Cardiac muscle cell (in vitro differentiated cells and primary cell): ENCODE measurements at places on chromosomes 11 and 22. TPM values are rescaled to one million over a fixed set of nuclear protein-coding genes. Genes with fewer than 3 reads are reported as not detected.

Gene KBTBD3
- polyA plus RNA-seq, result 16.8 and 21.8 TPM in 2 replicates

Gene FAM180B
- 0.12 TPM in 1 of 2 replicates, not detected in the other for polyA plus RNA-seq

Gene GRIK4
- polyA plus RNA-seq, result 0.05 and 0.28 TPM in 2 replicates

Gene MRGPRX4
- polyA plus RNA-seq, result not detected in 2 replicates

Gene SLC17A6
- polyA plus RNA-seq, result 0.11 TPM in 1 of 2 replicates, not detected in the other

Gene SHANK2
- 0.06 TPM in 1 of 2 replicates, not detected in the other for polyA plus RNA-seq

Gene SLCO2B1
- polyA plus RNA-seq, result 0.07 TPM in 1 of 2 replicates, not detected in the other

Gene CCDC89
- 1.1 TPM in 1 of 2 replicates, not detected in the other for polyA plus RNA-seq

Gene DEFB131B
- polyA plus RNA-seq, result not detected in 2 replicates

Gene FBLN1
- polyA plus RNA-seq, result 55.7 and 116 TPM in 2 replicates

Gene GNAZ
- polyA plus RNA-seq, result 1.8 and 2.5 TPM in 2 replicates

Gene ASRGL1
- polyA plus RNA-seq, result 17.1 and 21.5 TPM in 2 replicates

Gene LDLRAD3
- polyA plus RNA-seq, result 7.2 and 9.5 TPM in 2 replicates

Gene KCNQ1OT1
- 2.3 and 3.1 TPM in 2 replicates for polyA plus RNA-seq

Gene ACTN3
- polyA plus RNA-seq, result 111 and 322 TPM in 2 replicates

Gene GAB4
- not detected in 2 replicates for polyA plus RNA-seq

Gene SLC15A3
- 0.27 TPM in 1 of 2 replicates, not detected in the other for polyA plus RNA-seq
